Mesenteric fat pad (tissue), 1 donor: ENCODE measurements at places on chromosomes 12 and 14. TPM values are rescaled to one million over a fixed set of nuclear protein-coding genes. Genes with fewer than 3 reads are reported as not detected.

SLC5A8 gene
- total RNA-seq, result not detected

DNA sequence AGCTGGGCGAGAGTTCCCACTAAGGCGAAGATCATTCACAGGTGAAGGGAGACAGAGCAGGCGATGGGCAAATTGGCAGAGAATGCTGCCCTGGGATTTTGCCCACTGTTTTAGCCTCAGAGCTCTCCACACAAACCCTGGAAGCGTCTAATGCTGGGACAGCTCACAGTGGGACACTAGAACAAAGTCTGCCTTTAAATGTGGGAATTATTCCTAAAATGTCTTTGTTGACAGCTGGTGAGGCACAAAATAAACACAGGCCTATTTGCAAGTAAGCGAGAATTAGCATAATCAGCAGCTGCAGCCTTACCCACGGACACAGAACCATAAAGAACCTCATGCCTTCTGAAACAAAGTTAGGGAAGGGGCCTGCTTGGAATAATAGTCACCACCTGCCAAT, 824.5 kb downstream of the AACS start:
- no peak for DNase-seq

CDK2 gene
- 21.4 TPM for total RNA-seq

GRCh38 chr14:47008732-47009131, 357.2 kb upstream of the RPL10L start:
- no peak for DNase-seq

- DNase-seq, result no peak
Measured at GRCh38 chr12:132197581-132198354, 53.5 kb downstream of the NOC4L start.

VTI1B gene
- 195 TPM for total RNA-seq

GRCh38 chr12:120532701-120533238, 1.4 kb upstream of the RNF10 start:
- no peak for DNase-seq

DNA sequence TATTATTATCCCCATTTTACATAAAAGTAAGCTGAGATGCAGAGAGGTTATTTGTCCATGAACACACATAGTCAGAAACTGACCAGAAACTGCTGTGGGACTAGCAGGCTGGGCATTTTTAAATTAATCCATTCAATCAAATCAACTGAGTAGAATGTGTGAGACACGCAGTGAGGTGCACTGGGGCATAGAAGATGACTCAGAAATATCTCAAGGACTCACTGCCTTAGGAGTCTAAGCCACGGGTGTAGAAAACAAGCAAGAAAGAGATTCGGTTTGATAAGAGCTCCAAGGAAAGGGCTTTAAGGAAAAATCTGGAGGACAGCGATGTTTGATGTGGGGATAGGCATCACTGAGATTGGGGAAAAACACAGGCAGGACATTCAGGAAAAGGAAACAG, 127.8 kb downstream of the ANO2 start:
- no peak for DNase-seq

GRCh38 chr14:99158646-99159165, 113.3 kb downstream of the BCL11B start:
- peak; percentile 65 for DNase-seq

SLCO1B1 gene
- total RNA-seq, result not detected

GRCh38 chr12:112116232-112117060, 7.9 kb upstream of the NAA25 start:
- DNase-seq, result peak; percentile 88

KCNA5 gene
- 0.13 TPM for total RNA-seq

NOXRED1 gene
- total RNA-seq, result 0.29 TPM

- DNase-seq, result peak; percentile 91
Measured at GRCh38 chr12:95942524-95943329, at the start of gene CCDC38. CCDC38 (minus strand) TSS chr12:95942614; CDS start chr12:95936509, 6,105 bp downstream.

GRCh38 chr12:96401076-96401871, 1.0 kb upstream of the CDK17 start:
- no peak for DNase-seq

- DNase-seq, result no peak
Measured at GRCh38 chr14:77222546-77223225, 41.1 kb downstream of the TMEM63C start.

GRCh38 chr12:19484738-19485137, 45.4 kb downstream of the AEBP2 start:
- no peak for DNase-seq

DNA sequence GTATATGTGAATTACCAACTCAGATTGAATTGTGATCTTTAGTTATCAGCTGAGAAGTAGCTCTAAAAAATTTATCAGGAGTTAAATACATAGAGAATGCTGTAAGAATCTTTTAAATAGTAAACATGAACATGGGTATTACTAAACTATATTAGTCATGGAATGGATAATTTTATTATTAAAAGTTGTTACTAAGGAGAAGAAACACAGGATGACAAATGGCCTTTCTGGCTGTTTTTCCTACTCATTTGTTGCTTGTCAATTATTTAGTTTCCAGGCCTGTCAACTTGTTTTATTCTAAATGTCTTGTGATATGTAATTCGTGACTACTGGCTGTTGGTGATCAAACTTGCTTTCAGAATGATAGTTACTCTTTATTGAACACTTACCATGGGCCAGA, 58.7 kb downstream of the KTN1 start:
- no peak for DNase-seq

- DNase-seq, result no peak
Measured at GRCh38 chr12:62813031-62813829, 121.7 kb downstream of the PPM1H start.

HVCN1 gene
- total RNA-seq, result 4.2 TPM

GRCh38 chr12:11722071-11722470, 72.6 kb downstream of the ETV6 start:
- DNase-seq, result no peak

- peak; percentile 39 for DNase-seq
Measured at GRCh38 chr12:54603173-54603814, 14.8 kb upstream of the PPP1R1A start.

DDX55 gene
- total RNA-seq, result 20.1 TPM

GRCh38 chr12:27493260-27493940, 30.6 kb upstream of the PPFIBP1 start:
- DNase-seq, result no peak

- no peak for DNase-seq
Measured at GRCh38 chr12:25800101-25800500, 158.4 kb upstream of the RASSF8 start.

- DNase-seq, result no peak
Measured at GRCh38 chr14:39241637-39242036, 7.9 kb downstream of the MIA2 start.

- no peak for DNase-seq
Measured at GRCh38 chr14:84152452-84152851, 1377.5 kb upstream of the FLRT2 start.
